Coronary artery (tissue), 2 donors: ENCODE measurements at places on chromosomes 5 and 9.
A peak's percentile ranks its signal among the peaks of the same experiment; 100 is the strongest.

DNA sequence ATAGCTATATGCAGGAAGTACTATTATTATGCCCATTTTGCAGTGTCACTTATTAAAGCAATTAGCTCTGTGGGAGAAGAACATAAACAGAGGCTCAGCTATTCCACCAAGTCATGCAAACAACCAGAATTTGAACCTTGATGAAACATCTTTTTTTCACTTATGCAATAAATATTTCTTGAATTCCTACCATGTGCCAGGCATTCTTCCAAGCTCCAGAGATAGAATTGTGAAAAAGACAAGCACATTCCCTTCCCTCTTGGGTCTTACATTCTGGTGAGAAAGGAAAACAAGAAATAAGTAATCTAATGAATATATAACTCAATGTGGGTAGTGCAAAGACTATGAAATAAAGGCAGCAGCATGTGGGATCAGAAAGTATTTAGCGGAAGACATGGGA, 32.1 kb upstream of the ADRB2 start:
- no peak for DNase-seq

- no peak for DNase-seq
Measured at GRCh38 chr5:156189628-156190027, 137.3 kb upstream of the SGCD start.

GRCh38 chr9:130872912-130873503, 23.6 kb downstream of the QRFP start:
- no peak for DNase-seq

GRCh38 chr5:178399701-178400095, 167.1 kb upstream of the PHYKPL start:
- DNase-seq: no peak

- DNase-seq: no peak
Measured at GRCh38 chr5:95812074-95812471, 10.5 kb downstream of the GLRX start.

GRCh38 chr9:128439273-128439672, 16.5 kb upstream of the ODF2 start:
- DNase-seq: no peak

DNA sequence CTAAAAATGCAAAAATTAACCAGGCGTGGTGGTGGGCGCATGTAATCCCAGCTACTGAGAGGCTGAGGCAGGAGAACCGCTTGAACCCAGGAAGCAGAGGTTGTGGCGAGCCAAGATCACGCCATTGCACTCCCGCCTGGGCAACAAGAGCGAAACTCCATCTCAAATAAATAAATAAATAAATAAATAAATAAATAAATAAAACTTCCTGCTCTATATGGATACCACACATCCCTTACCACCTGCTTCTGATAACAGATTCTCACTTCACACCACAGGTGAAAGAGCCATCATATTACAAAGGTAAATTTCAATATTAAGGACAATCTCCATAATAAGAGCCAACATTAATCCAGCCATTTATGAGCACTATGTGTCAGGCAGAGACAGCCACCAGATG, 9.4 kb upstream of the PWWP2A start:
- DNase-seq: no peak

- DNase-seq: peak; percentile 82
Measured at GRCh38 chr9:114405294-114406034, 17.7 kb upstream of the AKNA start.

DNA sequence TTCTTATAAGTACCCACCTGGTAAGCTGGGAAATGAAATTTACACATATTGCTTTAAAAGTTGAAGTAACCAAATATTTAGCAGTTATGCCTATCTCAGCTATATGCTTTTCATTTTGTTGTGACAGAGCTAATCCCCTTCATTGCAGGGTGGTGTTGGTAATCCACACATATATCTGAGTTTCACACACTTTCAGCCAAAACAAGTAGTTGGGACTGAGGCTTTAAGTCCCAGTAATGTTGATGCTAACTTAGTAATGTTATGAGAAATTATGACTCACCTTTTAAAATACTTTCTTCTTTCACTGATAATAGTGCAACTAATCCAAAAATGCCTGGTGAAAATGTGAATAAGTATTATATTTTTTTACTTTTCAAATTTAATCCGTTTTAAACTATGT, 19.2 kb upstream of the RICTOR start:
- no peak for DNase-seq

GRCh38 chr9:129694243-129694646, 28.8 kb downstream of the PRRX2 start:
- no peak for DNase-seq

- DNase-seq: no peak
Measured at GRCh38 chr5:143922718-143923117, 110.8 kb downstream of the HMHB1 start.

DNA sequence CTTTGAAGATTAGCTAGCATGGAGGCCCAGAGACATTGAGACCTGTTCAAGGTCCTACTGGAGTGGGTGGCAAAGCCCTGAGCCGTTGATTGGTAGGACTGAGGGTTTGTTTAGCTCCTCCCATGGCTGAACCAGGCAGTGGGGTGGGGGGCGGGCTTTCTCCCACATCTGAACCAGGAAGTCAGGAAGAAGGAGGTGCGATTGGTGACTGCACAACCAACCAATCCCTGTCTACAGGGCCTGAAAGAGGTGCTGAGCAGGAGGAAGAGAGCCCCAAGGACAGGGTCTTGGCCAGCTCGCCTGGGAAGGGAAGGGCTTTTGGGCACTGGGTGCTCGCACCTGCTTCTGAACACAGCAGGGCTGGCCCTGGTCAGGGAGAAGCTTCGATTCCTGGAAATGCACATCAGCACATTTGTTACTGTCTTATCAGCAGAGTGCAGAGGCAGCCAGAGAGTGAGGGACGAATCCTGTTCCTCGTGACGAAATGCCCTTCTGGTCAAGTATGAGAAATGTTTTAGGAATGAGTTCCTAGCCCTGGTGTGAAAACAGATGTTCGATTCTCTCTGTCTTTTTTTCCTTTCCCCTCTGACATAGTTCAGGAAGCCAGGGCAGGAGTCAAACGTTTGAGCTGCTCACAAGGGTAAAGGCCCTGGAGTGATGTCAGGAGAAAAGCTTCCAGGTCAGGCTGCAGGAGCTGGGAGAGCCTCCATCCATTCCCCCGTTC, 294.8 kb upstream of the KLF4 start:
- no peak for DNase-seq

- DNase-seq: no peak
Measured at GRCh38 chr9:76927540-76928240, 21.8 kb upstream of the PRUNE2 start.

GRCh38 chr9:87160148-87161102, 213.1 kb upstream of the GAS1 start:
- DNase-seq: no peak

GRCh38 chr5:151480384-151481293, 33.2 kb downstream of the SLC36A1 start:
- no peak for DNase-seq

GRCh38 chr9:20309124-20309523, 313.2 kb downstream of the MLLT3 start:
- no peak for DNase-seq

DNA sequence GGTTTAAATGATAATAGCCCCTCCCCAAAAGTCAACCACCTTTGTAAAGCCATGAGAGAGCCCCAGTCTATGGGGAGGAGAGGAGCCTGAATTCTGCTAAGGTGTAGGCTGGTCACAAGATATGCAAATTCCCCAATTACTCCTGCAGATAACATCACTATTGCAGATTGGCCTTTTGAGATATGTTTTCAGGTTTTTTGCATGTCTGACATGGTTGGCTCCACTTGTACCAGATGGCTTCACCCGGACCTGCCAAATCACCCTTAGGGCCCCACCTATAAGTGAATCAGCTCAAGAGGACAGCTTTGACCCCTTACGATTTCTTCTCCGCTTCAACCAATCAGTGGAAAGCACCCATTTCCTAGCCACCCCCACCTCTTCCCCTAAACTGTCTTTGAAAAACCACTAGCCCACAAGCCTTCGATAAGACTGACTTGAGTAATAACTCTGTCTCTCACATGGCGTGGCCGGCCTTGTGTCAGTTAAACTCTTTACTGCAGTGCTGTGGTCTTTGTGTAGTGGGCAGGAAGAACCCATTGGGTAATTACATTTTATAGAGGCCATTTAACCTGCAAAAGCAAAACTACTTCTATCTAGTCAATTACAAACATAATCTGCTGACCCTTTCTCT, 69.7 kb downstream of the PRLR start:
- DNase-seq: no peak

DNA sequence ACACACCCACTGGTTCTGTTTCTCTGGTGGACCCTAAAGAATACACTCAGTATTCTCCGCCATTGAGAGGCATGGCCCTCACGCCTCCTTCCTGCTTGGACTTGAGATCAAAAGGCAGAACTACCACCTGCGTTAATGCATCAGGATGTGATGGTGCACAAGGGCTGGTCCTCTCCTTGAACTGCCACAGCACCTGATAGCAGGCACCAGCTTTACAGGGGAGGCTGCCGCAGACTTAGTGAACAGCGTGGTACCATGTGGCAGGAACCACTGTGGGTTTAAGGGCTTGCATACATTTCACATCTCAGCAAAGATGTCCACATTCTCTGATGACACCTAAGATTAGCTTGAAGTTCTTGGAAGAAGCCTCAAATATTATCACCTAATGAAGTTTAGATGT, 208.7 kb downstream of the GADD45G start:
- no peak for DNase-seq

DNA sequence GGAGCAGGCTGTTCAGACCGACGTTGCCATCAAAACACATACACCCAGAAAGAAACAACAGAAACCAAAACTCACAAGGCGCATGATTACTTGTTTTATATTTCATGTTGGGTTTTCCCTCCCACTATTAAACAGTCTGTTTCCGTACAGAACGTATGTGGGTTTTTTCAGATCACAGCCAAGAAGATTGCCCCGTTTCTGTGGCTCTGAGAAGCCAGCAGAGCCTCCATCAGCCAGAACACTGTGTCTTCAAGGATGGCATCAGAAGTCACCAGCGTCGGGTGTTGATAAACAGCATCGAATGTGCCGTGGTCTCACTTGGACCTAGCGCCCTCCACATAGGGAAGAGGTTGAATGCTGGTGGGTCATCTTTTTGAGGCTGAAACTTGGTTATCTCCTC, 42.8 kb downstream of the FAM78A start:
- no peak for DNase-seq

- DNase-seq: no peak
Measured at GRCh38 chr5:72760259-72760658, 56.2 kb upstream of the TNPO1 start.

- peak; percentile 41 for DNase-seq
Measured at GRCh38 chr9:121836366-121836885, 185.0 kb downstream of the DAB2IP start.

- DNase-seq: peak; percentile 92
Measured at GRCh38 chr9:124259158-124259808, 1.5 kb downstream of the NEK6 start.

- no peak for DNase-seq
Measured at GRCh38 chr5:38692346-38692745, 135.9 kb upstream of the LIFR start.

- DNase-seq: no peak
Measured at GRCh38 chr5:72115296-72115695, 8.0 kb downstream of the MAP1B start.

- no peak for DNase-seq
Measured at GRCh38 chr5:142667831-142668230, 18.1 kb downstream of the FGF1 start.
